Kidney epithelial cell (primary cell): ENCODE measurements at places on chromosomes 11 and 22.
A peak's percentile ranks its signal among the peaks of the same experiment; 100 is the strongest.

DNA sequence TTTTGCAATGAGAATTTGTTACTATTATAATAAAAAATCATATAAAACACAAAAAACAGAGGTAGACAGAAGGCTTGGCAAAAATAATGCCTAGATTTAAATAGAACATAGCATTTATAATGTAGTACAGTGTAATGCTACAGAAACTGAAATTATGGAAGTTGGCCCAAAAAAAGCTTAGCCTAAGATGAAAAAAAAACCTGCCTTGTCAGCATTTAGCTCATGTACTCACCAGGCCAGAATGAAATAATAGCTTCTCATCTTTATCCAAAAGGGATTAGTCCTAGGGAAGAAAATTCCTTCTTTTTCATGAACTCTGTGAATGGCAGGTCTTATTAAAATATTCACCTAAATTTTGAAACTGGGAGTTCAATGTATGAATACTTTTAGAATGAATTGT lies 951.1 kb downstream of the LRRC4C start:
- no peak for DNase-seq

- peak; percentile 92 for DNase-seq
Observed at GRCh38 chr11:834371-835316, 1.9 kb downstream of the CD151 start.

GRCh38 chr11:69962152-69962551 lies 116.0 kb upstream of the ANO1 start:
- no peak for DNase-seq

- DNase-seq, result no peak
Observed at GRCh38 chr11:130212431-130212961, 52.9 kb downstream of the ST14 start.

DNA sequence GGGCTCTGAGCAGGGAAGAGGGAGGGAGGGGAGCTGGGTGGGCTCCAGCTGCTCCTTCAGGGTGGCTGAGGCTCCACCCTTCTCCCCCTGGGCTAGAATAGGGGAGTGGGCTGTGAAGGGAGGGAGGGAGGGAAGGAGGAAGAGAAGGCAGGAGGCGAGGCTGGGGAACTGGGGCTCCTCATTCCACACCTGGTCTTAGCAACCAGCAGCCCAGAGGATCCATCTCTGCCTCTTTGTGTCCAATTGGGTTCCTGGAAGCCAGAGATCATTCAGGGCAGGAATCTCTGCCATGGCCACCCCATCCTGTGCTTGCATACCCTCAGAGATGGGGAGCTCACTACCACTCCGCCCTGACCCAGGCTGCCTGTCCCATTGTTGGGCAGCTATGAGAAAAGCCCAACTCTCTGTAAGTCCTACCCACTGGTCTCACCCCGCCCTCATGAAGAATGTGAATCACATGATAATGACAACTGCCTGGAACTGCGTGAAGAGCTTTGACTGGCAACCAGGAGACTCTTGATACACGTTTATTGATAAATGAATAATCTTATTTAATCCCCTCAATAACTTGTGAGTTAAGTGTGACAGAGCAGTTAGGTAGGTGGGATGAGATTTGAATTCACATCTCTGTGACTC lies 7.9 kb downstream of the NCF4 start:
- DNase-seq, result no peak

- DNase-seq, result no peak
Observed at GRCh38 chr22:21666786-21667185, 974 bp downstream of the PPIL2 start.

DNA sequence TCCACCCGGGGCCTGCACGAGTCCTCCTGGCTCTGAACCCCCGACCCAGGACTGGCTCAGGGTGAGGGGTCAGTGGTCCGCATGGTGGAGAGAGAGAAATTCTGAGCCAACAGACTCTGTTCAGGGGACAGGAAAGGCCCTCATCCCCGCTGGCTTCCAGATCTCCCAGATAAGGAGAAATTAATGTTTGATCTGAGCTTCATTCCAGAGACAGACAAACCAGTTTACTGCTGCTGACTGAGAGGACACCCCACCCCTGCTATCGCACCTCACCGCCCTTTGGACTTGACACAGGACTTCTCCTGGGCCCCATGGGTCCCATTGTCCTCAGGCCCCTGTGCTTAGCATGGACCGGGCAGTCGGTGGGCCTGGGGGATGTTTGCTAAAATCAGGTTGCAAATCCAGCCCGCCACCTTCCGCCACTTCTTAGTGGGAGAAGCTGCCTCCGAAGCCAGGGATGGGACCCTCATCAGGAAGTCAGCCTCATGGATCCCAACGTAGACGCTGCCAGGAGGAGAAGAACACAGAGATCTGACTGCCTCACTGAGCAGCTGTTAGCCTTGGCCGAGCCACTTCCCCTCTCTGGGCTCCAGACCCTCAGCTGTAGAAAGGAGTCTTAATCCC lies 11.2 kb upstream of the UPK3A start:
- no peak for DNase-seq

DNA sequence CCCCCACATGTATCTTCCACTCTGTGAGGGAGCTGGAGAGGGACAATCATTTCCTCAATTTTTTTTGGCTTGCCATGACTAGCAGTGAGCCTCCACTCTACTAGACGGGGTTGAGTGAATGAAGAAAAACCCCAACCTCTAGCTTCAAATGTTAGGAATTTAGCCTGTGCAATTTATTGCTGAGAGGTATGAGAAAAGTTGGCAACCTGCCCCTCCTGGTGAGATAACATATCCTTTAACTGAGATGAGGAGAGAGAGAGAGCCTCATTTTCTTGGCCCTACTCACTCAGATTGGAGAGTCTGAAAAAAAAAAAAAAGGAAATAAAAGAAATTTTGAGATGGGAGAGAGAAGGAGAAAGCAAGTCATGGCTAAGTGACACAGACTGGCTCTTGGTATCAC lies 218.2 kb upstream of the CARD18 start:
- no peak for DNase-seq

GRCh38 chr11:33531743-33532181 lies 168.9 kb downstream of the C11orf91 start:
- DNase-seq, result no peak

- DNase-seq, result no peak
Observed at GRCh38 chr11:27429761-27430393, 42.7 kb downstream of the LGR4 start.

GRCh38 chr11:76313913-76314740 lies 66.8 kb downstream of the THAP12 start:
- DNase-seq, result no peak

- DNase-seq, result no peak
Observed at GRCh38 chr22:48072777-48073176, 1310.3 kb downstream of the TBC1D22A start.

DNA sequence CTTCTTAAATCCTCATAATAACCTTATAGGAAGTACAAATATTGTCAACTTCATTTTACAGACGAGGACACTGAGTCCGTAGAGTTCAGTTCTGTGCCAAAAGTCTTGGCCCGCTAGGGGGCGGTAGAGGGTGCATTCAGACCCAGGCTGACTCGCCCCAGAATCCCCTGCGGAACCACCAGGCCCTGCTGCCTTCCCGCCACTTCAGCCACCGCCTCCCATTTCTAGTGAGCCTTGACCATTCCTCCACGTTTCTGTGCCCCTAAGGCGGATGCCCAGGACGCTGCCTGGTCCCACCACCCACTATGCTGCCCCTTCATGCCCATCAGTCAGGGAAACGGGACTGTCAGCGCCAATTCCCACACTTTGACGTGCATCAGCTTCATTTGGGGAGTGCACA lies 19.1 kb downstream of the SYT13 start:
- DNase-seq, result no peak

GRCh38 chr11:86386746-86387145 lies 12.1 kb downstream of the CCDC81 start:
- DNase-seq, result no peak

GRCh38 chr22:37185646-37186227 lies 2.3 kb downstream of the C1QTNF6 start:
- no peak for DNase-seq

DNA sequence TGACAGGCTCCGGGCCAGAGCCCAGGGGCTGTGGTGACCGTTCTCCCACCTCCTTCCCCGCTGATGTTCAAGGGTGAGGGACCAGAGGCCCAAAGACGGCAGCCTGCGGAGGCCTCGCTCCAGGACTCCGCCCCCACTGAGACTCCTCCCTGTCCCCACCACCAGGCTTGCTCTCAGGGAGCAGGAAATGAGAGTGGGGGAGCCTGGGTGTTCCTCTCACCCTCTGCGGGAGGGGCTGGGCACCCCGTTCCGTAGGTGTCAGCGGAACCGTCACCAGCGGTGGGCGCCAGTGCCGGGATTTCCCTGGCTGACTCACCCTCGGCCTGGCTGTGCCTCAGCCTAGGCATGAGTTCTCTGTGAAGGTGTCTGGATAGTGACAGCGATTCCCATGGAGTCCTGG lies 15.7 kb downstream of the DAGLA start:
- DNase-seq, result peak; percentile 72

DNA sequence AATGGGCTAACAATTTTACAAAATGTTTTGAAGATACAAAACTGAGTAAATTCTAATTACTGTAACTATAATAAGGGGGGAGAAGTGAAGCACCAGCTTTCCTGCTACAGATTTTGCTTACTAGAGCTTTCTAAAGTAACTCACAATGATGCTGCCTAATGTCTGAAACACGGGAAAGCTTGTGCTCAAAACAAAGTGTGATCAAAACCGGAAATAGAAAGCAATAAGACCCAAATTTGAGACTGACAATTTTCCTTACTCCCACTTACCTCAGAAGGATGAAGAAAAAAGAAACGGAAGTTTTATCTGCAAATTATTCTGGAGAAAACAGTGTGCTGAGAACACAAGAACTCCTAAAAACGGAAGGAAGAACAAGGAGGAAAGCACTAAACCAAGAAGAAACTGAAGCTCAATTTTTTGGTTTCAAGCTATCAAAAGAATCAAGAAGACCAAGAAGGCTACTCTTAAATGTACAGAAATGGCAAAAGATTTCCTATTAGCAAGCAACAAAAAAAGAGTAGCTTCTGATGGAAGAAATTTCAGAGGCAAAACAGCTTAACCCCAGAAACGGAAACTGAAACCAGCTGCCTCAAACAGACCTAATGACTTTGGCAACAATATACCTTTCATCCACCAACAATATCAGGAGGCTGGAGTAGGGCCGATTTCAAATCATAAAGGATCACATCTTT lies 33.4 kb downstream of the AMBRA1 start:
- DNase-seq, result no peak

GRCh38 chr22:30140414-30140813 lies 60.1 kb downstream of the HORMAD2 start:
- DNase-seq, result no peak

DNA sequence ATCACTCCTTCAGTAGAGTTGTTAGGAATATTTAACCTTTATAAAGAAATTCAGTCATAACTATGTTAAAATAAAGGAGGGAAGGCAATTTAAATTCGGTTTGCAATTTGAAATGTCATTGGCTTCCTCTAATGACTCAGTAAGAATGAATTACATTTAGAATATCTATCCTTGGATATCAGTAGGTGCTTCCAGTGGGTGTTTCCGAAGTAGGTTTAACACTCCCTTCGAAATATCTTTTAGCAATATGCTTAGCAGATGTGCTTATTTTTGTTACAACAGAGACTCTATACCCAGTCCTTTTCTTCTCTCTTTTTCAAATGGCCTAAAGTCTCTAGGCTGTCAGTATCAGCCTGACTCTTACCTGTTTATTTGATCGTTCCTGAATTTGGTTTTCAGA lies 103.7 kb upstream of the RASSF10 start:
- DNase-seq, result no peak

DNA sequence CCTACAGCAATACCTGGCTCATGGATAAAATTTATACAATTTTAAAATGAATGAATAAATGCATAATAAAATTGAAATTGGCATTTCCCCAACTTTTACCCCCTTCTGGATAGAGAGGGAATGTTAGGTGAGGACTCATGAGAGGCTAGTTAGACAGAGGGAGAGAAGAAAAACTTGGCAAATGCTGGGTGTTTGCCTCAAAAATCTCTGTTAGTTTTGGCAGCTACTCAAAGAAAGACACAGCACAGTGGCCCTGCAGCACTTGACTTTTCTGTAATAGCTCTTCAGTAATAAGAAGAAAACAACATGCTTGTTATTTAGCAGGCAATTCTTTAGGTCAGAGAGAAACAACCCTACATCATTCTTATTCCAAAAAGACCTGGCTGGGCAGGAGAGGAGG lies 20.7 kb upstream of the IZUMO1R start:
- no peak for DNase-seq

DNA sequence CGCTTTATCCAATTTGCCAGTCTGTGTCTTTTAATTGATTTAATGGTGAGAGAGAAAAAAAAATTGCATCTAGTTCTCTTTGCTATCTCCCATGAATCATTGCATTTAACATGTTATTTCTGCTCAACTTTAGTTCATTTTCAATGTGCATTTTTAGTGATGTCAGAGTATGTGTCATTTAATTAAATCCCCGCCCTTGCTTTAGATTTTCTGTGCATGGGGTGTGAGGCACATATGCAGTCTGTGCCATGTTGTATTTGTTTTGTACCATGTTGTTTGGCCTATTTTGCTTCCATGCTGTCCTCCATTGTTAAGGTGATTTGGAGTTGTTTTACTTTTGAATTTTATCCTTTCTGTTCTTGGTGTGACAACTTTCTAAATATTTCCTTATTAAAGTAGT lies 8.3 kb upstream of the NCR3LG1 start:
- no peak for DNase-seq

DNA sequence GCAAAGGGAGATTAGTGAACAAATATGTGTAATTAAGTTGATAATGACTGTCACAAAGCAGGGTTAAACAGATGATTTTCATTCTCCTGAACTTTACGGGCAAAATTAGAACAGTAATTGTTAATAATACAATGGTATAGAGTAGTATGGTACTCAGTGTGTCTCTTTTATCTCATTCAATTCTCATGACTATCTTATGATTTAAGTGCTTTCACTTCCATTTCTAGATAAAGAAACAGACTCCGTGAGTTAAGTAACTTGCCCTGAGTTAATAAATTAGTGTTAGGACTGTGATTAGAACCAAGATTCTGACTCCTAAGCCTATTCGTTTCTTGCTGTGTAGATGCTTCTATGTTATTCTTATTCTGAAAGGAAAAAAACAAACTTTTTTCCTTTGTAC lies 22.0 kb downstream of the PIH1D2 start:
- no peak for DNase-seq

DNA sequence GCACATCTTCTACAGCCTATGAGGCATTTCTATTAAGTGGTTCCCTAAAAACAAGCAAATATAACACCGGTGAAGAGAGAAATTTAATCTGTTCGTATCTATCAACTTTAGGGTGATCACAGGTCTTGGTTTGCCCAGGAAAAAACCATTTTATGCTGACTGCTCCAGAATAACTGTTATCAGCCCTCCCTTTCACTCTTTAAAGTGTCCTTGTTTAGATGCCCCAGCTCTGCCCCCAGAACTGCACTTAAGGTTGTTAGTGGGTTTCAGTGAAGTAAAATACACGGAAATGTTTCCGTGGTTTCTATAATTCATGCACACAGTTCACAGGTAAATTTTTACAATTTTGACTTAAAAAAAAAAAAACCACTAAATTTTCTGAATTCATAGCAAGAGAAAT lies 70.0 kb downstream of the NARS2 start:
- no peak for DNase-seq

GRCh38 chr11:47186700-47187695 lies 764 bp upstream of the PACSIN3 start:
- no peak for DNase-seq

DNA sequence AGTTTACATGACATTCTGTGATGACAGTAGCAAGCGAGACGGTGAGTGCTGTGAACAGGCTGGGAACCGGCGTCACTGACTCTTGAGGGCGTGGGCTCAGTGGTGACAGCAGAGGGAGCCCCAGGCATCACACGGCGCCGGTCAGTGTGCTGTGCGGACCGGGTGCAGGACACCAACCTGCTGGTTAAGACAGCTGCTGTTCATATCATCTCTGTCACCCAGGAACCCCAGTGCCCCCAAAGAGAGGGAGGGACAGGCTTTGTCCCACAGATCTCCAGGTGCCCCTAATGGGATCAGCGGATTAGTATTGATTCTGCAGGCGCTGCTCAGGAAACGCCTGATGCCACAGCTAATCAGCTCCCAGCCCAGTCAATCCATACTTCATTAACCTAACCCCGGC lies 18.4 kb downstream of the B3GAT1 start:
- DNase-seq, result no peak
